ENCODE measurements at places on chromosomes 4 and X.

GRCh38 chr4:117400039-117400835 is 314.9 kb upstream of the TRAM1L1 start:
- no peak for DNase-seq

DNA sequence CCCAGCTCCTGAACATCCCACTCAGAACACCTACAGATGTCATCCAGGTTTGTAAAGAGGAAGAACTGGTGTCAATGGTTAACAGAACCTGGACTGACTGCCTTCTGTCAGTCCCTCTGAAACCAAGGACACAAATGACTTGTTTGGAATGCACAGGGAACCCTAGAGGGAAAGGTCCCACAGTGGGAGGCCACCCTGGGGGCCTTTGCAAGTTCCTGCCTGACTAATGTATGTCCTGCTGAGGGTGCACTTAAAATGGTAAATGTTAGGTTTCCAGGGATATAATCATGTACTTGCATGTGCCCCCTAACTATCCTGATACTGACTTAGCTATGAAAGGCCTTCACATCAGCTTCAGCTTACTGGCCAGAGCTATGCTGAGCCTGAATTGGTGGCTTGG is 15.0 kb upstream of the XAGE2 start:
- DNase-seq, result no peak

DNA sequence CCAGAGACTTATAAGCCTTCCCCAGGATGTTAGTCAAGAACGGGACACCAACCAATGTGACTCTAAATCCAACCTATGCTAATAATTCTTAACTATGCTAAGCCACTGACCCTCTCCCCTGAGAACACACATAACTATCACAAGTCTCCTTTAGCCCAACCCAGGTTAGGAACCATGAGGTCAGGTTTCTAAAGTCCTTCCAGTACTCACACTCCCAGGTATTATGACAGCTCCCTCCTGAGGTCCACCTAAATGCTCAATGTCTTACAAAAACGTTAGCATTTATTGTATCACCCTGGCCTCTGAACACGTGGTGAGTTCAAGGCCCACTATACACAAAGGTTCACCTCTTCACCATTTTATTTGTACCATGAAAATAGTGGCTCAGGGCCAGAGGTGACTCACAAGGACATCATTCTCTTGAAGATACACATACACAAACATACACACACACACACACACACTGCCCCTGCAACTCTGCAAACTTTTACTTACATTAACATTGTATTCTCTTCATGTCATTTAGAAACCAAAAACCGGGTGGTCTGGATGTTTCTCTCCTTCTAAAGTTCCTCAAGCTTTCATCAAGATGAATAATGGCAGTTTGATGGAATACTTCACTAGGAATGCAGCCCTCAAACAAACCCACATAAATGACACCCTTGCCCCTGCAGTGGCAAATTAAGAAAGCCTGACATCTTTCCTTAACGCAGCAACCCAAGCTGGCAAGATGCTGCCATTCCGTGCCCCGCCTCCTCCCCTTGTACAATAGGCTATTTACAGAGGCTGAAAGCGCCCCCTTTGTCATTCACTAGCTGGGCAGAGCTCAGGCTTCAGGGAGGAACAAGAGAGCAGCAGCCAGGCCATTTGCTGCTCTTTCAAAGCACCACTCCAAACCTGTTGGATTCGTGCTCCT is 17.7 kb downstream of the ACSL1 start:
- DNase-seq, result no peak

- no peak for DNase-seq
These were observed 26.2 kb downstream of the TMSB4X start for GRCh38 chrX:13001097-13001496.

DNA sequence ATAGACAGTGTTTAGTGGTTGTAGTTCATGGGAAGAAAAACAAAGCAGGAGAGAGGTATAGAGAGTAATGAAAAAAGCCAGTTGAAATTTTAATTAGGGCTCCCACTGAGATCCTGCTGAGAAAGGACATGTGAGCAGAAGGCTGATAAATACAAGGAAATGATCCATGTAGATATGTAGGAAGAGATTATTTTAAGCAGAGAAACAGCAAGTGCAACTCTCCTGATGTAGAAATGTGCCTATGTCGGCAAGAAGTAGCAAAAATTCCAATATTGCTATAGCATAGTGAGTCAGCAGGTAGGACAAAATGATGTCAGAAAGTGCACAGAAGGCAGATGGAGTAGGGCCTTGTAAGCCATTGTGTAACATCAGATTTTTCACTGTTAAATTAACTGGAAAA is 1027.3 kb downstream of the PCDH18 start:
- no peak for DNase-seq

GRCh38 chrX:320126-320783 is 1.7 kb upstream of the GTPBP6 start:
- DNase-seq, result no peak

DNA sequence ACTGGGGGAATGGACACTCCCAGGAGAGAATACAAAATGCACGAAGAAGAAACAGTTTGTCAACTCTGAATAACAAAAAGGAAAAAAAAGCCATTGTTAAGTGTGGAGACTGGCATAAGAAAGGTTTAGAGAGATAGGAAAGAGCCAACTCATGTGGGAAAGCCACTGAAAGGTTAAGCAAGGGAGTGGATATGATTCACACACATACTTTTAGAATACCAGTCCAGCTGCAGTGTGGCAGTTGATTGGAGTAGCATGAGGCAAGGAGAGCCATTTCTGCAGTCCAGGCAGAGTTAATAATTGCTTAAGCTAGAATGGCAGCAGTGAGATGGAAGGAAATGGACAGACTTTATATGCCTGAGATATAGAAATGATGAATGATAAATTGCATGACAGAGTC is 36.9 kb upstream of the ADAD1 start:
- DNase-seq, result no peak

DNA sequence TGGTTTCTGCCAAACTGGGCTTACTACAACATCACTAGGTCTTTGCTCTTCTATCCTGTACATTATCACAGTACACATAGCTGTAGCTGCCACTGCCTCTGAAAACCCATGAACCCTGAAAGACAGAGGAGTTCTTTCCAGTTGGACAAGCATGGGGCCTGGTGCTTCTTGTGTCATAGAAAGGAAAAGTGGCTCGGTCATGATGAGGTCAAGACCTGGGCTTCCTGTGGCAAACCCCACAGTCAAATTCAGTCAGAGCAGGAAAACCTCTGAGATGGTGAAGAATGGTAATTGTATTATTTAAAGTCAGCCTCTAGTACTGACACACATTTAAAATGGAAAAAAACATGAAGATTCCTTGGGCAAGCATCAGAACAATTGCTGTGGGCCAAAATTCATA is 133.3 kb upstream of the PRPS2 start:
- no peak for DNase-seq

GRCh38 chrX:7240929-7241328 is 93.0 kb upstream of the PUDP start:
- no peak for DNase-seq

- DNase-seq, result no peak
These were observed 6.0 kb downstream of the DHX15 start for GRCh38 chr4:24578364-24578763.

DNA sequence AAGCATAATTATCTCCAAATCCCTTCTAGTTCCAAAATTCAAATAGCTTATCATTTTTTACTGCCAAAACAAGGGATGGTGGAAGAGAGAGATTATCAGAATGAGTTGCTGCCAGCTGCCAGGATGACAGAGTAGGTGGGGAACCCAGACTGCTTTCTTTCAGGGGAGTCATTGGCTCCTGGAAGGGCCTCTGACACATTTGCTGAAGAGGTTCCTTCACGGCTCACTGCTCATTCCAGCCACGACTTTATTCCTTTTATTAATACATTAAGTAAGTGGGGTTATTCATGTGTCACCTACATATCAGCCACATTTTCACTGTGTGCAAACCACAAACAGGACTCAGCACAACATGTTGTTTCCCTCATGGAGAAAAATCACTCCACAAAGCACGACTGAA is 12.7 kb upstream of the SMIM43 start:
- no peak for DNase-seq

DNA sequence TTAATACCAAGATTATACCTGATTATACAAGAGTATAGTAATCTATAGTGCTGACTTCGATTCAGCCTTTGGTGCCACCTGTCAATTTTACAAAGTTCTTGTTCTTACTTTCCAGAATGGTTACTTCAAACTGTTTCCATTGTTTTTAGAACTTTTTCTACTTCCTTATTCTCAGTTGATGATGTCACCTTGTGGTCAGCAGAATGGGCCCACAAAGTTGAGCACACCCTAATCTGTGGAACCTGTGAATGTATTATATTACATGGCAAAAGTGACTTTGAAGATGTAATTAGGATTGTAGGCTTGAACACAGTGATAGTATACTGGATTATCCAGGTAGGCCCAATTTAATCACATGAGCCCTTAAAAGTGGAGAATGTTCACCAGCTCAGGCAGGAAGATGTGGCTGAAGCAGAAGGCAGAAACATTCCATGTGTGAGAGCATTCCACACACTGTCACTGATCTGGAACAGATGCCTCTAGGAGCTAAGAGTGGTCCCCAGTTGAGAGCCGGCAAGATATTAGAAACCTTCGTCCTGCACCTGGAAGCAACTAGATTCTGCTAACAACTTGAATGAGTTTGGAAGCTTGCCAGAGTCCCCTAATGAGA is 6.3 kb upstream of the SGMS2 start:
- no peak for DNase-seq

- no peak for DNase-seq
These were observed 106.3 kb downstream of the TRAPPC11 start for GRCh38 chr4:183765251-183765911.

- DNase-seq, result peak; percentile 71
These were observed at the start of gene CSTF2 for GRCh38 chrX:100819837-100820666. Gene CSTF2 (plus strand): TSS chrX:100820391. CDS start chrX:100820417, 26 bp downstream.

DNA sequence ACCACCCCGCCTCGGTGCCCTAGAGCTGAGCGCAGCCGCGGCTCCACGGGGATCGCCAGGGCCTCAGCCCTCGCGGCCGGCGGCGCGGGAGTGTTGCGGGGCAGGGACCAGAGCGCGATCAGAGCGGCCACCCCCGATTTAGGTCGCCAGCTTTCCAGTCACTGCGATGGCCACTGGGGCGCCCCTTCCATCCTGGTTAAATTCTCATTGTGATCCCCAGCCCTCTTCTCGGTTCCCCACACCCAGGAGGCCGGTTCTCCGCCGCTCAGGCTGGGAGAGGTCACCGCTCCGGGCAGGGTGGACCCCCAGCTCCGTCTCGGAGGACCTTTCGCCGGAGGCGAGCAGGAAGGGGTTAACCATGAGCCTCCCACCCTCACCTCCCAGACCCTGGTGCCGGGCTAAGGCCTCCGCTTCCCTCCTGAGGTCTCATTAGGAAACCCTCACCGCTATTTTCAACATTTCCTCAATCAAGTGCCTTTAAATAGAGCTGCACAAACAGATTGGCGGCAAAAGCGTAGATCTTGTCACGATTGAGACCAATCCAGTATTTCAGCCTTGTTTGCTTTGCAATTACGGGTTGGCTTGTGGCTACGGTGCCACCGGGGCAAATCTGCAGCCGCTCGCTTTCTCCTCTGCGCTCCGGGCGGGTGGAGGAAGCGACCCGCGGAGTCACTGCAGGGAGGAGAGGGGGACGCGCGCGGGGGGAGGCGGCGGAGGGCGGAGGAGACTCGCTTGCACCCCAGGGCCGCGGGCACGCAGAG is 8.3 kb upstream of the HAND2 start:
- no peak for DNase-seq

- DNase-seq, result no peak
These were observed 164.3 kb downstream of the RAPGEF2 start for GRCh38 chr4:159266981-159267868.

GRCh38 chrX:41491267-41492004 is 44.3 kb downstream of the NYX start:
- DNase-seq, result no peak

- no peak for DNase-seq
These were observed 234.0 kb upstream of the VCX3A start for GRCh38 chrX:6768881-6769280.

DNA sequence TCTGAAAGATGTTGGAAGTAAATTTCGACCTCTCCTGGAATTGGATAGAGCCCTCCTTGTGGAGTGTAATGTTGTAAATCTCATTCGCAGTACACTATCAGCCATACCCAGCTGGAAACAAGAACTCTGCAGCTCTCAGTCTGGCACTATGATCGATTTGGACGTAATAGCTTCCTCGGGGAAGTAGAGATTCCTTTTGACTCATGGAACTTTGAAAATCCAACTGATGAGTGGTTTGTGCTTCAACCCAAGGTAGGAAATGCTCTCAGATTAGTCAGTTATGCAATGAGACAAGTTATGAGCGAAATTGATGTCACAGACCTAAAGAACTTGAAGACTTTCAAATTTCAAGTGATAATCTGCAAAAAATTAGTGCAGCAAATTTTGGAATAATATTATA is 103.9 kb downstream of the SYTL5 start:
- no peak for DNase-seq

DNA sequence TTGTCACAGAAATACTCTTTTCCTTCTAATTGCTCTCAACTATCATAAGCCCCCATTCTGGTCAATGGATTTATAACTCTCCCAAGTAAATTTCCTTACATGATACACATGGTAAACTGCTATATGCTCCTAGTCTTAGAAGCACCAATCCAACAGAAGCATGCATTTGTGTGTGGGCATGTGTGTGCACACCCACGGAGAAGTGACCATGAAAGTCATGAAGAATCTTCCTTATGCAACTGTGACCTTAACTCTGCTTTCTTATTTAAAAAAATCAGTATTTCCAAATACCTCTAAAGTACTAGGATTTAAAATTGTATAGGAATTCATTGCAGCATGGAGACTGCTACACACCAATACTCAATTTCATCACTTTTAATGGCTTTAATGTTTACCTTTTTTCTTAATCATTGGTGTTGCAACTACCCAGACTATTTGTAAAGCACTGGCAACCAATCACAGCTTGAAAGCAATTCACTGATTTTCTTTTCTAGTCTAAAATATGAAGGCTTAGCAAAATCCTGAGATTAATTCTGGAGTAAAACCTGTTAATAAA is 47.6 kb downstream of the MAML3 start:
- DNase-seq, result no peak

Measured in activated T-cell treated with anti-CD3 and anti-CD28 coated beads, Interleukin-2, amount 50 U/mL, for 4 hours (primary cell).